Gastrocnemius medialis (tissue), 4 donors: ENCODE measurements at places on chromosomes 2 and 18.

DNA sequence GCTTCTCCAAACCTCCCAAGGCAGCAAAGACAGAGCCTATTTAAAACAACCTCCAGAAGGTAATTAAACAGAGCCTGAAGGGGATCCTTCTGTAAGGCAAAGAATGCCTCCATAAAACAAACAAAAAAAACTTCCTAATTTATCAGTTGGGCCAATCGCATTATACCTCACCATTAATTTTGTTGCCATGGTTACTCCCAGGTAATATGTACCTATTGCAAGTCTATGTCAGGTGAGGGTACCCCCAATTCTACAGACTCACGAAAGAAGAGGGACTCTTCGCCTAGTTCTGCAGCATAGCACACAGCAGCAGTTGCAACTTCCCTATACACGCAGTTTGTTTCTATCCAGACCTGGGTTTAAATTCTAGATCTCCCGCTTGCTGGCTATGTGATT is 38.8 kb downstream of the SFXN5 start:
- no peak for DNase-seq

- DNase-seq: no peak
Observed at GRCh38 chr2:219073413-219074129, 12.8 kb upstream of the IHH start.

DNA sequence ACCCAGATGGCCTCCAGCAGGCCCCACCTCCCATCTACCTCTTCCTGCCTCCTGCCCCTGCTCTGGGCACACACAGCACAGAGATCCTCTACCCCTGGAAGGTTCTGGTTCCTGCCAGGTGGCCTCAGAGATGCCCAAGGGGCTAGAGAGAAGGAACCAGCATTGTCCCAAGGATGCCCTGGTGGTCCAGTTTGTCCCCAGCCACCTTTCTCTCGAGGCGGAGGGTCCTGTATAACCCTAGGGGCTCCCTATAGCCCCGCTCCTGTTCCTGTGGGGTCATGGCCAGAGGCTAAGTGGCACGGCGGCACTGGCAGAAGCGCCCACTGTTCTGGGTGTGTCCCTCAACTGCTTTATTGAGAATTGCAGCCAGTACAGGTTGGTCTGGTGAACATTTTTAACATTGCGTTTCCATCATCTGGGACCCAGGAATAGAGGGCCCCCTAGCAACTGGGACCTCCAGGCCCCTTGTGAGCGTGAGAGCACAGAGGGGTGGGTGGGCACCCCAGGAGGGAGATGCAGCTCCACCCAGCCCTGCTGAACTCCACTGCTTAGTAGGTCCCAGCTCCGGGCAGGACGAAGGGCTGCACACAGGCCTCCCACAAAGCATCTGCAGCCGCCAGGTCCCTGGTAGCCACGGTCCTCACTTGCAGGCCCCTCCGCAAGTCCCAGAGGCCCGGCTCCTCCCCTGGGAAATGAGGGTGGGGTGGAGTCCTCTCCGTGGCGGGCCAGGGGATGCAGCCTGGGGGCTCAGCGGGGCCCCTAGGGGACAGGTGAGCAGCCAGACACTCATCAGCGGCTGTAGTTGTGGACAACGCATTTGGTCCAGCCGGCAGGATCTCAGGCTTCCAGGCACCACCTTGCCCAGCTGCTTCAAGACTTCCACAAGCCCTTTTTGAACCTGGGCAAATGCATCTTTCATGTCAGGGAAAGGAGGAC is 33.1 kb downstream of the GPC1 start:
- DNase-seq: no peak

- DNase-seq: no peak
Observed at GRCh38 chr2:142865924-142866323, 11.5 kb upstream of the KYNU start.

DNA sequence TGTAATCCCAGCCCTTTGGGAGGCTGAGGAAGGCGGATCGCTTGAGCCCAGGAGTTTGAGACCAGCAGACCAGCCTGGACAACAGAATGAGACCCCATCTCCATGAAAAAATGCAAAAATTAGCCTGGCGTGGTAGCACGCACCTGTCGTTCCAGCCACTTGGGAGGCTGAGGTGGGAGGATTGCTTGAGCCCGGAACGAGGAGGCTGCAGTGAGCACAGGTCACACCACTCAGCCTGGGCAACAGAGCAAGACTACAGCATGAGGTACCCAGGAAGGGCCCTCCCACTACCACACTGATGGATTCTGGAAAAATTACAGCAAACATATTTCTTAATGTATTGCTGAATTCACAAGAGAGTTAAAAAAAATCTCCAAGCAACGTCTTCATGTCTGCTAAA is 56.3 kb upstream of the HPCAL1 start:
- DNase-seq: no peak

- DNase-seq: no peak
Observed at GRCh38 chr2:7592618-7593140, 675.5 kb downstream of the RNF144A start.

DNA sequence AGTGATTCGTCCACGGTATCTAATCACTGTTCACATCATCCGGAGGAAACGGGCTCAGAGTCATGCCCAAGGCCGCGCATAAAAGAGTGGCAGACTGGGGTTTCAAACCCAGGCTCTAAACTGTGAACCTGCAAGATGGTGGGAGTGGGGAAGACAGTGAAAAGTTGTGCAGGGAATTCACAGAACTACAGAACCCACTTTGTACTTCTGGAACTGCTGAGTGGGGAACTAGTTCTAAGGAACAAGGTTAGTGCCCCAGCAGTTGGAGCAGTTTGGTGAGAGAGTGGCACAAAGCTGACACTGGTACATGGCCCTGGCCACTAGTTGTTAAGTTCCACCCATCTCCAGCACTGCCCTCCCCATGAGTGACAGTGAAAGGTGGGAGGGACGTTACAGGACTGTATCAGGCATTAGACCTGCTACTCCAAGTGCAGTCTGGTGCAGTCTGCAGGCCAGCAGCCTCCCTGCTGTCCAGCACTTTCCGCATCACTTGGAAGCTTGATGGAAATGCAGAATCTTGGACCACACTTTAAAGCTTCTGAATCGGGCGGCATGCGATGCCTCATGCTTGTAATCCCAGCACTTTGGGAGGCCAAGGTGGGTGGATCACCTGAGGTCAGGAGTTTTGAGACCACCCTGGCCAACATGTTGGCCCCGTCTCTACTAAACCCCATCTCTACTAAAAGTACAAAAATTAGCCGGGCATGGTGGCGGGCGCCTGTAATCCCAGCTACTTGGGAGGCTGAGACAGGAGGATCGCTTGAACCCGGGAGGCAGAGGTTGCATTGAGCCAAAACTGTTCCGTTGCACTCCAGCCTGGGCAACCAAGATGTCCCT is 47.3 kb downstream of the C2orf42 start:
- peak; percentile 52 for DNase-seq

DNA sequence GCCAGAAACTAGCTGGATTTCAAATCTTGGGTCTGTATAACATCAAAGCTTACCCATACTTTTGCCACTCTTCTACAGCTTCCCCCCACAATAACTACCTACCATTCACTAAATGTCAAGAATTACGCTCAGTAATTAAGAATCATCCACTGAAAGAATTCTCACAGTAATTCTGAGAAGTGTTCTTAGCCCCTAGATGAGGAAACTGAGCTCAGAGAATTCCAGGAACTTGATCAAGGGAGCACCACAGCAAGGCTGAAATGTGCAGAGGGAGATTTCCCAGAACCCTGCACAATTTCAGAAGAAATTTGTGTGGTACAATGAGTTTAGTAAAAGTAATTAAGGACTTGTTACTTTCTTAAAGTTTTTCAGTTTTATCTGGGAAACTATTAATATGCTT is 194.5 kb upstream of the STK17B start:
- DNase-seq: no peak
